Vein endothelial cell (primary cell): ENCODE measurements at places on chromosomes 5 and 9. TPM values are rescaled to one million over a fixed set of nuclear protein-coding genes. Genes with fewer than 3 reads are reported as not detected.

SMIM32 gene
- not detected in 2 replicates for total RNA-seq

PCDHA9 gene
- under 0.01 TPM in 2 replicates for total RNA-seq

RANBP17 gene
- 6.2 and 11.1 TPM in 2 replicates for total RNA-seq

CDH9 gene
- total RNA-seq = not detected in 2 replicates

BSPRY gene
- total RNA-seq = not detected in 2 replicates

GFI1B gene
- total RNA-seq = not detected in 2 replicates

ADRB2 gene
- 6.5 and 7.5 TPM in 2 replicates for total RNA-seq

RBM27 gene
- 27.1 and 34.3 TPM in 2 replicates for total RNA-seq

C1QTNF2 gene
- total RNA-seq = 0.10 TPM in 1 of 2 replicates, not detected in the other

EIF4E1B gene
- not detected in 2 replicates for total RNA-seq

CCNI2 gene
- under 0.01 TPM in 1 of 2 replicates, not detected in the other for total RNA-seq

FGF1 gene
- total RNA-seq = under 0.01 and 0.98 TPM in 2 replicates

EXOC3 gene
- 29.6 and 38.5 TPM in 2 replicates for total RNA-seq

ESM1 gene
- 181 and 274 TPM in 2 replicates for total RNA-seq

PCDH12 gene
- total RNA-seq = 32.7 and 55.6 TPM in 2 replicates

CDC20B gene
- under 0.01 and 0.19 TPM in 2 replicates for total RNA-seq

KIF4B gene
- total RNA-seq = 0.33 and 0.48 TPM in 2 replicates

BHMT2 gene
- 0.65 and 3.0 TPM in 2 replicates for total RNA-seq

MSMP gene
- 22.4 and 50.3 TPM in 2 replicates for total RNA-seq

EFCAB9 gene
- total RNA-seq = not detected in 2 replicates

CCNO gene
- 0.33 and 0.48 TPM in 2 replicates for total RNA-seq

ADAMTS19 gene
- total RNA-seq = under 0.01 TPM in 1 of 2 replicates, not detected in the other

NPR3 gene
- 0.96 and 1.3 TPM in 2 replicates for total RNA-seq

TIMD4 gene
- total RNA-seq = not detected in 2 replicates

SLC34A3 gene
- not detected in 2 replicates for total RNA-seq

ZBED3 gene
- 3.2 and 7.8 TPM in 2 replicates for total RNA-seq

DAB2IP gene
- total RNA-seq = 37.1 and 54.9 TPM in 2 replicates

PCDHA1 gene
- total RNA-seq = not detected in 2 replicates

GTF3C5 gene
- total RNA-seq = 66.3 TPM in 2 replicates

ACOT12 gene
- not detected in 2 replicates for total RNA-seq

THBS4 gene
- total RNA-seq = not detected in 2 replicates

CER1 gene
- total RNA-seq = not detected in 2 replicates

SLC6A3 gene
- total RNA-seq = not detected in 2 replicates

ZNF618 gene
- total RNA-seq = 28.2 and 41.2 TPM in 2 replicates

LYRM7 gene
- total RNA-seq = 7.5 and 13.9 TPM in 2 replicates

PALM2AKAP2 gene
- under 0.01 and 0.29 TPM in 2 replicates for total RNA-seq

SCGB3A2 gene
- total RNA-seq = not detected in 2 replicates

FBXO4 gene
- 8.5 and 9.3 TPM in 2 replicates for total RNA-seq

NRARP gene
- total RNA-seq = 46.7 and 64.3 TPM in 2 replicates

CCDC187 gene
- not detected in 2 replicates for total RNA-seq

SVEP1 gene
- total RNA-seq = 0.10 and 0.33 TPM in 2 replicates

SLC25A51 gene
- total RNA-seq = 73.5 and 75.1 TPM in 2 replicates

CCDC192 gene
- total RNA-seq = not detected in 2 replicates

BHMT gene
- not detected in 2 replicates for total RNA-seq

PCAT7 gene
- not detected in 2 replicates for total RNA-seq

LTC4S gene
- total RNA-seq = 0.57 and 1.3 TPM in 2 replicates

SLC1A1 gene
- total RNA-seq = 20.2 and 24.5 TPM in 2 replicates

GNAQ gene
- total RNA-seq = 54.2 and 74.9 TPM in 2 replicates

OSMR gene
- total RNA-seq = 10.7 and 14.7 TPM in 2 replicates

IRGM gene
- total RNA-seq = not detected in 2 replicates

BICD2 gene
- 47.0 and 54.2 TPM in 2 replicates for total RNA-seq

DDX4 gene
- total RNA-seq = not detected in 2 replicates

ANKDD1B gene
- total RNA-seq = 0.33 and 0.86 TPM in 2 replicates
